ENCODE measurements at places on chromosomes 12 and 14.
A peak's percentile ranks its signal among the peaks of the same experiment; 100 is the strongest.

- no peak for DNase-seq
Observed at GRCh38 chr14:70962935-70963334, 55.7 kb downstream of the PCNX1 start.

- DNase-seq, result no peak
Observed at GRCh38 chr12:122830517-122831214, 4.6 kb upstream of the HIP1R start.

DNA sequence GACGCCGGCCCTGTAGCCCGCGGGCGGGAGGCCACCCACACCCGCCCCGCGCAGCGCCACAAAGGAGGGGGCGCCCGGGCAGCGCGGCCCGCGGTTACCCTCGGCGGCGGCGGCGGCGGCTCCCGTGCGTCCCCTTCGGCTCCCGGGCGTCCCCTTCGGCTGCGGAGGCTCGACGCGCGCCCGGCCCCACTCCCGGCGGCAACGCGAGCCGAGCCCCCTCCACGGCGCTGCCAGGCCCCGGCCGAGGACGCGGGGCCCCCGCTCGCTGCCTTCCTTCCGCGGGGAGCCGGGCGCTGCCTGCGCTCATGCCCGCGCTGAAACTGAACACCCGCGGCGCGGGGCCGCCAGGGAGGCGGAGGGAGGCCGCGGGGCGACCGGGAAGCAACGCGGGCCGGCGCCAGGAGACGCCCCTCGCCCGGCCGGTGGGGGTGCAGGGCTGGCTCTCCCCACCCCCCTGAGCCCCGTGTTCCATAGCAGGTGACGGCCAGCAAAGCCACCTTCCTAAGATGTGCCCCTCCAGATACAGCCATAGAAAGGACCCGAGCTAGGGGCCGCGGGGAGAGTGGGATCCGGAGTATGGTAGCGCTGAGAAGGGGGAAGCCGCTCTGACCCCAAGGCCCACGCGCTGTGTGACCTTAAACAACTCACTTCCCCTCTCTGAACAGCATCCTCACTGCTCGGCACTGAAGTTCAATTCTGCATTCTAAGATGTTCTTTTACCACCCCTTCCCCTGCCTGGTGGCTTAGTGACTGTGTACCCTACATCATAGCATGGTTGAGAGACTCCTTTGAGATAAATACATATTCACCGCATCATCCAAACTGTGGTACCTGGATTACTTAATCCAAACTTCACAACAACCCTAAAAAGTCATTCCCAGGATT, 42.8 kb downstream of the KDM2B start:
- peak; percentile 68 for DNase-seq

- no peak for DNase-seq
Observed at GRCh38 chr12:67096533-67097318, 172.4 kb upstream of the CAND1 start.

- DNase-seq, result no peak
Observed at GRCh38 chr14:106378191-106378590, 851.8 kb downstream of the TMEM121 start.

DNA sequence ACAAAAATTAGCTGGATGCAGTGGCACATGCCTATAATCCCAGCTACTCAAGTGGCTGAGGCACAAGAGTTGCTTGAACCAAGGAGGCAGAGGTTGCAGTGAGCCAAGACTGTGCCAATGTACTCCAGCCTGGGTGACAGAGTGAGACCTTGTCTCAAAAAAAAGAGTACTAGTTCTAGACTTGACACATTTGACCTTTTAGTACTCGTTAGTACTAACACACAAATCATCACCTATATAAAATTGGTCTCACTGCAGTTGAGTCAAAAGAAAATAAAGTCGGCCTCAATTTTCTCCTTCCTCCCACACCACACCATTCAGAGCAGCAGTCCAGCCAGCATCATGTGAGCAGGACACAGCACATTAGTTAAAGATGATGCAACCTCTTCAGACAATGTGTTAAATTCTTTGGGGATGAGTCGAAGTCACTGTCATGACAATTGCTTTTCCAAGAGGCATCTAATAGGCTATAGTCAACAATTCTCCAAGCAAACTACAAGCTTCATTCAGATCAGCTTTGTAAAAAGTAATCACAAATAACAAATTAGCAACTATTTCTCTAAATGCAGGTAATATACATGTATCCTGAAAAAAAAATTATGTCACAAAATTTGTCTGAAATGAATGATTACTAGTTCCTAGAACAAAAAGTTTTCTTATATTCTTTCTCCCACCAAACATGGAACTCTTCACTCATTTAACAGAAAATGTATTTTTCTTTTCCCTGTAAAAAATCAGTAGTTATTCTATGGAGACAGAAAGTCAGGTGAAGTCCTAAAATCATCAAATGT, 55.6 kb downstream of the CLIP1 start:
- DNase-seq, result no peak

- DNase-seq, result no peak
Observed at GRCh38 chr14:50030036-50030435, 86.3 kb downstream of the VCPKMT start.

DNA sequence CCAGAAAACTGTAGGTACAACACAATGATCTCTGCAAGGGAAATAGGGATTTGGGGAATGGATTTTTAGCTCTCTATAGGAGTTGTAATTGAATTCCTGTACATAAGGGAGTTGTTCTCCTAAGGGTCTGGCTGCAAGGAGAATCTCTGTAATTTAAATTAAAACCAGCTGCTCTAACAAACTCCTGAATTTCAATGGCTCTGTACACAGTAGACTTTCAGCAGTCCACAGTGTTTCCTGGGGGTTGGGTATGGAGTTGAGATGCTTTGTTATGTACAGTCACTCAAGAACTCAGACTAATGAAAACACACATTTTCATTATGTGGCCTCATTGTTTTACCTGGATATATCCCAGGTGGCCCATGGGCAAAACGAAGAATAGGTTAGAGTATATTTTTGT, 93.2 kb downstream of the NAV3 start:
- DNase-seq, result no peak

- DNase-seq, result no peak
Observed at GRCh38 chr14:37124614-37125013, 47.8 kb downstream of the SLC25A21 start.

GRCh38 chr12:67477681-67478265, 170.8 kb upstream of the DYRK2 start:
- DNase-seq, result no peak

- DNase-seq, result no peak
Observed at GRCh38 chr12:111556676-111557075, 42.4 kb downstream of the ATXN2 start.

DNA sequence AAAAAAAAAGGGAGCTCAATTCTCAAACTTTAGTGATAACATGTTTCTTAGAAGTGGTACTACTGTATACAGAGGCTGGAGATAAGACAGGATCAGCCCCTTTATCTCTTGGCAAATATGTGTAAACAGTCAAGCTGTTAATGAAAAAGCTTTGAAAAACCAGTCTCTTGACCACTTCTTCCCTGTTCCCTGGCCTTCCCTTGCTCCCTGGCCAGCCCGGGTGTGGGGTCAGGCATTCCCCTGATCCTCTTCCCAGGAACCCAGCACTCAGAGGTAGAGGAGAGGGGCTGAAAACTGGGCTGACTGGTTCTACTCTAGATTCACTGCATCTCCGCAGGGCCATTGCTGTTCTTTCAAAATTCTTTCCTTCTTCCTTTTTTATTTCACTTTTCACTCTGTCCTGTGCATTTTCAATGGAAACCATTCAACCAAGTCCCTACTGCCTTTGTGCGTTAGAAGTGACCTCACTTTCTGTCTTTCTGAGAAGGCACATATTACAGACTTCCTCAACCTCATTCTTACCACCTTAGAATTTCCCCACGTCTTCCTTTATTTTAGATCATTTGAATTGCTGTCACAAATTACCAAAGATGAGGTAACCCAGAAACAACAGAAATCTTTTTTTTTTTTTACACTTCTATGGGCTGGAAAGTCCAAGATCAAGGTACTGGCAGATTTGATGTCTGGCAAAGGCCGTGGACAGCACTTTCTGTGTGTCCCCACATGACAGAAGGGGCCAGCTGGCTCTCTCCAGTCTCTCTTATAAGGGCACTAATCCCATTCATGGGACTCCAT, 5.7 kb downstream of the GNG2 start:
- no peak for DNase-seq

- DNase-seq, result no peak
Observed at GRCh38 chr12:111870706-111871105, 28.7 kb downstream of the MAPKAPK5 start.

DNA sequence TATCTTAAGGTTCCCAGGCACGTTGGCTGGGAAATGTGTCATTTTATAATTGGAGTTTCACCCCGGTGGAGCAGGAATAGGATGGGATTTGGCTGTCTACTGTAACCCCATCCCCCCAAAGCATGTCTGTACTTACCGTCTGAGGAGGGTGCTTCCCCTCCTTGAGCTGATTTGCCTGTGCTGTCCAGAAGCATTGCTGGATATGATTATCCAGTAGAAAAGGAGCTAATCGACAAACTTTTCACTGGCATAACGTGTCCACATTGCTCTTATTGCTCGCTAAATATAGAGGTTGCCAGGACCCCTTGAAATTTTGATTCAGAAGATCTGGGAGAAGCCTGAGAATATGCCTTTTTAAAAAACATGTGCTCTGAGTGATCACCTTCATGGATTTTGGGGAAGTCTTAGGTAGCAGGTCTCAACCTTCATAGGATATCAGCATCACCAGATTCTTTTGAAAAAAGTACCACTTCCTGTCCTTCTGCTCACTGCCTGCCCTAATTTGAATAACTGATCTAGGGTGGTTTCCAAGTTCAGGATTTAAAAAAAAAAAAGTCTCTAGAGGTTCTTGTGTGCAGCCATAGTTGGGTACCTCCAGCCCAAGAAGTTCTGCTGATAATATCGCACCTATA, 80.4 kb upstream of the KCNA1 start:
- DNase-seq, result no peak

DNA sequence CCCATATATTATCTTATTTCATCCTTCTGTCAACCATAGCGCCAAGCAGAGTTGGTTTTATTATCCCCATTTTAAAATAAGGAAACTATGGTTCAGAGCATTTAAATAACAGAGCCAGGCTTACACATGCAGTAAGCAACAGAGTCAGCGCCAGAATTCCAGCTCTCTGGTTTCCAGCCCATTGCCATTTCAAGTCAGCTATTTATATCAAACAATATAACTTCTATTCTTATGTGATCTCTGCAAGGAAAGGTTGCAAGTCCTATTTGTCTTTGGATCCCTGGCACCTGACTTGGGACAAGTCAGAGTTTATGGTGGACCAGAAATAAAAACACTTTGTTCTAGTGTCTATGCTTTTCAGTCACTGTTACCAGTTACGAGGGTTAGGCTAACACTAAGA, 174.1 kb upstream of the EEA1 start:
- no peak for DNase-seq

DNA sequence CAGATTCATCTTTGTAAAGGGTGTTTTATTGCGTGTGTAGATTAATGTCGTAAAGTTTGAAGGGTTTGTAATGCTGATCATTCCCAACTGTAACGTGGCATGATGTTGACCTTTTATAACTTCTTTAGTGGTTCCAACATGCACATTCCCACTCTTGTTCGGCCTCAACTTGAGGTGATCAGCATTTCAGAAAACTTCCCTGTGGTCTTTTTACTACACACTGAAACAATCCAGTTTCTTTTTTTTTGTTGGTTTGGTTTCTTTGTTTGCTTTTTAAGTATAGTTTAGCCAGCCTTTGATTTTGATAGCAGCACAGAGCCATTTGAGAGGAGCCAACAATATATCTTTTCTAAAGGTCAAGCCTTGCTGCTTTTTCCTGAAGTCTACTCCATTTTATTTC, 22.8 kb downstream of the UTP20 start:
- peak; percentile 28 for DNase-seq

GRCh38 chr12:1501695-1502378, 92.5 kb downstream of the FBXL14 start:
- no peak for DNase-seq

GRCh38 chr14:46861753-46862152, 210.2 kb upstream of the RPL10L start:
- no peak for DNase-seq

GRCh38 chr12:124401704-124402221, 106.9 kb downstream of the RFLNA start:
- DNase-seq, result peak; percentile 62

DNA sequence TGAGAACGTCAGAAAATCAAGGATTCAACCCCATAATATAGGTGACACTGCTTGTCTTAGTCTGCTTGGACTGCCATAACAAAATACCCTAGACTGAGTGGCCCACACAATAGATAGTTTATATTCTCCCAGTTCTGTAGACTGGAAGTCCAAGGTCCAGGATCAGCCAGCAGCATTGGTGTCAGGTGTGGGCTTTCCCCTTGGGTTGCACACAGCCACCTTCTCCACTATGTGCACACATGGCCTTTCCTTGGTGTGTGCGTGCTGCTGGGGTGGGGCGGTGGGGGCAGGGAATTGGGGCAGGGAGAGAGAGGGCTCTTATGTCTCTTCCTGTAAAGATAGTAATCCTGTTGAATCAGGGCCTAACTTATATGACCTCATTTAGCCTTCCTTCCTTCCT, 106.4 kb downstream of the SLC25A47 start:
- DNase-seq, result no peak

DNA sequence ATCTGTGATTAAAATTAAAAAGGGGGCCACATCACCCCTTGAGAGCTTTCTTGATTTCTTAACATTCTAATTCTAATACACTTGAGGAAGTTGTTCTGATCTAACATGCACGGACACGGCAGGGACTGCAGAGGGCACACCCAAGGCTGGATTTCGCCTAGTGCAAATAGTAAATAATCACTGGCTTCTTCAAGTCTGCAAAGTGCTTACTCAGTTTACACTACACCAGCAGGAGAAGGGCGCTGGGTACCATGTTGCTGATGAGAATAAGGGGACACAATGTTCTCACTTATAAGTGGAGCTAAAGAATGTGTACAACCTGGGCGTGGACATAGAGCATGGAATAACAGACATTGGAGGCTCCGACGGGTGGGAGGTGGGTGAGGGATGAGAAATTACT, 34.2 kb downstream of the TBX5 start:
- no peak for DNase-seq

Data from right kidney (tissue), 9 donors.